Kidney (tissue), 22 donors: ENCODE measurements at places on chromosomes 11 and 22.

- no peaks in the 10 kb centered on the region for H3K4me1 ChIP-seq
- H3K27me3 ChIP-seq: no peaks in the 10 kb centered on the region
- no peak overlapping the region for H3K4me3 ChIP-seq
- H3K36me3 ChIP-seq: no peaks in the 10 kb centered on the region
- no peak for DNase-seq
- no peak overlapping the region for H3K27ac ChIP-seq
These were observed 27.0 kb downstream of the ADA2 start for GRCh38 chr22:17192186-17192585.

GRCh38 chr11:67117672-67118180, 1.3 kb upstream of the KDM2A start:
- no peaks in the 10 kb centered on the region for H3K27me3 ChIP-seq
- DNase-seq: peak; percentile 82
- no peaks in the 10 kb centered on the region for H3K36me3 ChIP-seq

- DNase-seq: no peak
- H3K27ac ChIP-seq: no peak overlapping the region
- no peaks in the 10 kb centered on the region for H3K4me1 ChIP-seq
- H3K27me3 ChIP-seq: no peaks in the 10 kb centered on the region
- H3K36me3 ChIP-seq: no peaks in the 10 kb centered on the region
These were observed 4.8 kb downstream of the MRGPRG start for GRCh38 chr11:3213659-3214419.

DNA sequence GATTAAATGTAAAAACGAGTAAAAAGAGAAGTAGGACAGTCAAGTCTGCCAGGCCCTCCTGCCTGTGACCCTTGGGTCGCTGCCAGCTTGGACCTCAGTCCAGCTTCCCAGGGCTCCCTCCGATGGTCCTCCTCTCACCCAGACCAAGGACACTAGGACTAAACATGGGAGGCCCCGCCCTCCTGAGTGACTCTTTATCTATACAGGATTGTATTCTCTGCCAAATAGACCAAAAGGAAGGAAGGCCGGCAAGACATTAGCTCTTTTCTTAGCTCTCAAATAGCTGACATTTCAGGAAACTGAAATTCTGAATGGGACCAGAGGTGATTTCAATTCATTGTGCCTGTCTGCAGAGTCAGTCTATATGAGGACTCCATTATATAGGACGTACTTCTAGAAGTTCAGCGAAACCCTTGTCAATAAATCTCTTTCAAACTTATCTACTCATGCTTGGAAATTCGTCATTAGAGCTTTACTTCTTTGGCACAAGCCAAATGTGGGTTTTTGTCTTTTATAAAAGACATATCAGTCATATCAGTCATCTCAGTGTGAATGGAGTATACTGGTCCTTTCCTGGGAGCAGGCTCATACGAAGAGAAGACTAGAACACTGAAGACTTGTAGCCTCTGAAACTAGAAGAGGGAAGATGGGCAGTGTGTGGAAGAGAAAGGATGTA, 28.5 kb downstream of the ADORA2A start:
- H3K36me3 ChIP-seq: no peaks in the 10 kb centered on the region
- H3K27ac ChIP-seq: no peak overlapping the region
- H3K4me3 ChIP-seq: no peak overlapping the region
- H3K27me3 ChIP-seq: no peaks in the 10 kb centered on the region

- no peaks in the 10 kb centered on the region for H3K27me3 ChIP-seq
- no peak overlapping the region for H3K27ac ChIP-seq
- DNase-seq: no peak
- no peaks in the 10 kb centered on the region for H3K36me3 ChIP-seq
- no peaks in the 10 kb centered on the region for H3K4me1 ChIP-seq
These were observed 123.4 kb downstream of the CTTN start for GRCh38 chr11:70521475-70522308.

DNA sequence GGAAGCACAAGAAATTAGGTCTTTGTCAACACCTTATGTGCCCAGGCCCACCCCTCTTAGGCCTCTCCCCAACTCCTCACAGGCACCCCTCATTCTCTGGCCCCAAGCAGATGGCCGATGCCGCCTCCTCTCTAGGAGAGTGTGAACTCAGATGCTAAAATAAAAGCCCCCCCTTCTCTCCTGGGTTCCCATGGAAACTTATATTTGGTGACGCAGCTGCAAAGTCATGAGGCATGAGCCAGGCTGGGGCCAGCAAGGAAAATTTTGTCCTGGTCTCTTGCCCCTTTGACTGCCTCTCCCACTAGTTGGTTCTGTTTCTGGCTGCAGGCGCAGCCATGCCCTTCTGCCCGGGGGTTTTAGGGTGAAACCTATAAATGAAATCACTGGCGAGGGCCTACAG, 11.8 kb downstream of the RCOR2 start:
- H3K27me3 ChIP-seq: no peaks in the 10 kb centered on the region
- H3K4me3 ChIP-seq: no peak overlapping the region
- no peak overlapping the region for H3K27ac ChIP-seq
- DNase-seq: no peak
- peaks cover 43% of the 10 kb centered on the region for H3K36me3 ChIP-seq

- no peaks in the 10 kb centered on the region for H3K36me3 ChIP-seq
- H3K4me3 ChIP-seq: peak overlapping the region; percentile 91
- no peak for DNase-seq
- H3K4me1 ChIP-seq: peaks cover 20% of the 10 kb centered on the region
- H3K27me3 ChIP-seq: no peaks in the 10 kb centered on the region
These were observed 121.3 kb downstream of the APOL5 start for GRCh38 chr22:35838855-35839576.

DNA sequence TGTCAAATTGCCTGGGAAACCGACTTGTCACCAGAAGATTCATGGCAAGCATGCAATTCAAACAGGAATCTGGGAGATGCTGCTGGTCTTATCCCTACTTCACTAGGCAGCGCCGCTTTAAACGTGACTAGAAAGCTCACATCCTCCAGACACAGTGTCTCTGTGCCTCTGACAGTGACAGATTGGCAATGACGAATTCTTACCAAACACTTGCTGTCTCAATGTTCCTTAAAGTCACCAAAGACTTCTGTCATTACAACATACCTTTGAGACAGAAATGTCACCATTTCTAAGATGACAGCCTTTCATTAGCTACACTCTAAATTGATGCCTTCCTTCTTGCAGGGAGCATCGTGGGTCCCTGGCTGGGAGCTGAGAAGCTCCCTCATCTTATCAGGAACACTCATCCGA, 197.8 kb downstream of the CWF19L2 start:
- H3K4me1 ChIP-seq: no peaks in the 10 kb centered on the region
- no peak overlapping the region for H3K4me3 ChIP-seq
- no peaks in the 10 kb centered on the region for H3K36me3 ChIP-seq

GRCh38 chr11:11787305-11788062, 54.3 kb upstream of the USP47 start:
- no peaks in the 10 kb centered on the region for H3K36me3 ChIP-seq
- no peak overlapping the region for H3K27ac ChIP-seq
- no peaks in the 10 kb centered on the region for H3K4me1 ChIP-seq
- DNase-seq: peak; percentile 89
- no peak overlapping the region for H3K4me3 ChIP-seq
- no peaks in the 10 kb centered on the region for H3K27me3 ChIP-seq

- peak overlapping the region; percentile 61 for H3K4me3 ChIP-seq
- no peaks in the 10 kb centered on the region for H3K27me3 ChIP-seq
- peak overlapping the region; percentile 99 for H3K27ac ChIP-seq
- DNase-seq: peak; percentile 95
These were observed 430 bp downstream of the DDX6 start for GRCh38 chr11:118790357-118791110.

GRCh38 chr22:22927888-22928665, 40.5 kb downstream of the IGLL5 start:
- no peak for DNase-seq
- no peak overlapping the region for H3K4me3 ChIP-seq
- no peaks in the 10 kb centered on the region for H3K36me3 ChIP-seq

- no peaks in the 10 kb centered on the region for H3K36me3 ChIP-seq
- peaks cover 5% of the 10 kb centered on the region for H3K4me1 ChIP-seq
- H3K4me3 ChIP-seq: no peak overlapping the region
- no peaks in the 10 kb centered on the region for H3K27me3 ChIP-seq
These were observed 129.8 kb upstream of the SLC5A12 start for GRCh38 chr11:26851696-26852095.

DNA sequence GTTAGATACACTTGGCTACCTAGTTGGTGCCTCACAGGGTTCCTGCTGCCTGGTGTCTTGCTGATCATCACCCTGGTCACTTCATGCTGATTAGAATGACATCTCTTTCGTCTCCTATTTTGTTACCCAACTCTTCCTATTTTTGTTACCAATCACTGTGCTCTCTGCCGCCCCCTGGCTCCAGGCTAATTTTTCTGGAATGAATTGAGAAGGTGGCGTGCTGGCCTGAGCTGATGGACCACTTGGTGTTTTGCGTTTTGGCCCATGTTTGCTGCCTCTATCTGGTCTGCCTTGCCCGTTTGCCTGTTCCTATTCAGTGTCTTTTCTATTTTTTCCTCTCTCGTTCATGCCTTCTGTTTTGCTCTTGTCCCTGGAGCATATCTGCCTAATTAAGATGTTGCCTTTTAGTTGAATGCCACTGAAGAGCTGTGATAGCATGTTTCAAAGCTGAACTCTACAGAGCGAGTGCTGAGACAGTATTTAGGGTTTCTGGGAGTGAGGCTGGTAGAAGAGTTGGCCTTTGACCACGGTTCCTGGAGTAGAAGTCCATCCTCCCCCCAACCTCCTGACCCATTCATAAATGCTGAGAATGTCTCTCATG, 5.9 kb upstream of the ATF4 start:
- H3K27me3 ChIP-seq: no peaks in the 10 kb centered on the region
- peaks cover 5% of the 10 kb centered on the region for H3K4me1 ChIP-seq
- no peak overlapping the region for H3K27ac ChIP-seq
- DNase-seq: no peak
- no peak overlapping the region for H3K4me3 ChIP-seq

- no peak for DNase-seq
- H3K36me3 ChIP-seq: no peaks in the 10 kb centered on the region
- H3K27me3 ChIP-seq: no peaks in the 10 kb centered on the region
- H3K27ac ChIP-seq: no peak overlapping the region
- no peak overlapping the region for H3K4me3 ChIP-seq
These were observed 773.2 kb downstream of the KCNA4 start for GRCh38 chr11:29243616-29244015.
